ENCODE measurements at places on chromosomes 12 and 14.

DNA sequence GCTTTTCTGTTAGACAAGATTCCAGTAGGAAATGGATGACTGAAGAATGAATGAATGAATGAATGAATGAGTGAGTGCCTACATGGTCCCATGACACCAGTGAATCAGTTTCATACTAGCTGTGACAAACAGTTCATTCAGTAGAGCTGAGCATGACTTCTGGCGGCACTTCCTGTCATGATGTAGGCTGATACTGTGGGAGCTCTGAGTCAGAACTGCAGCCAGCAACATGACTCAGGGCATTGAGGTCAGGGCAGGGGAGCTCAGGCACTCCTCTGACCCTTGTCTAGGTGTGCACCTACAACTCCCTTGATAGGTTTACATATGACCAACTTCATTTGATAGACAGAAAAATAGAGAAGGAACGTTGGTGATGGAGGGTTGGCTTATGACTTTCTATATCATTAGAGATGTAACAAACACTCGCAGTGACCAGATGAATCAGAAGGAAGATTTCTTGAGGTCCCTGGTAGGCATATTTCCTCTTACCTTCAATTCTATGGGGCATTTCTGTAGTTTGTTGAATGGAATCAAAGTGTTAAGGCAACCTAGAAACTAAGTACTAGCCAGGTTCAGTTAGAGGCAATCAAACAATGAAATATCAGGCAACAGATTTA lies 139.3 kb upstream of the ARHGAP5 start:
- DNase-seq: peak; percentile 19

DNA sequence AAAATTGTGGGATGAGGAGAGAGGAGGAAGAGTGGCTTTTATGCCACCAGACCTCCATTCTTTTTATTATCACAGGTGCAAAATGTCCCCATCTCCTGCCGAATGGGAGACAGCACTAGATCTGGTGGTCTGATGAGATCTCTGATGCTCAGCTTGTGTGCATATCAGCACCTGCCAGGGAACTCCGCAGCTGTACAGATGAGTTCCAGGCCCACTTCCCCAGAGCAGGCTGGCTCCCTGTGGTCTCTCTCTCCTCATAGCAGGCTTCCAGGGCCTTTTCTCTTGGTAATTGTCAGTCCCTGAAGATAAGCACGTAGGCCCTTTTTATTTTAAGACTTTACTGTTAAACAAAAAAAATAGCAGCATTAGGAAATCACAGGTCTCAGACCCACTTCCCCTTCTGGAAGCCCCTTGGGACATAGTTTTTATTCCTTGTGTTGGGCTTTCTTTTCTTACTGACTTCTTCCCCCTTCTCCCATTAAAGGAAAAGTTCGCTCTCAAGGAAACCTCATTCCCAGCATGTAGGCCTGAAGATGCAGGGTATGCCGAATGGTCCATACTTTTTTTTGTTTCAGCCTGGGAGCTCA lies 4.5 kb upstream of the TBC1D30 start:
- DNase-seq: no peak

GRCh38 chr12:11705010-11705409 lies 55.5 kb downstream of the ETV6 start:
- DNase-seq: peak; percentile 69

GRCh38 chr12:60266381-60266852 lies 670.6 kb downstream of the SLC16A7 start:
- no peak for DNase-seq

- no peak for DNase-seq
Measured at GRCh38 chr12:122116707-122117535, 38.4 kb downstream of the MLXIP start.

GRCh38 chr12:51465491-51465890 lies 40.9 kb downstream of the SLC4A8 start:
- DNase-seq: no peak

GRCh38 chr12:90280033-90280432 lies 571.4 kb upstream of the ATP2B1 start:
- no peak for DNase-seq

DNA sequence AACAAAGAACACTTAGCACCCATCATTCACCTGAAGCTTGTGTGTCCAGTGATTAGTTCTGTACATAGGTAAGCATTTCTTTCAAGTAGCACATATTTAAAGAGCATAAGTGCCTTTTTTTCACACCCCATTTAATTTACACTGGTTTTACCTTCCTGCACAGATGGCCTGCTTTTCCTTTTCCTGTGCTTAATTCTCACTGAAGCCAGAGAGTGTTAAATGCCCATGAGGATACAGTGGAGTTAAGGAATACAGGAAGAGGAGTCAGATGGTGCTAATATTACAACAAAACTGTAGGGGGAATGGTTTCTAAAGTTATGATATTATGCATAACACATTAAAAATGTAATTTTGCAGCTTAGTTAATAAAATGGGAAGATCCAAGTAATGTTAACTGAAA lies 31.0 kb upstream of the SLC38A1 start:
- DNase-seq: no peak

DNA sequence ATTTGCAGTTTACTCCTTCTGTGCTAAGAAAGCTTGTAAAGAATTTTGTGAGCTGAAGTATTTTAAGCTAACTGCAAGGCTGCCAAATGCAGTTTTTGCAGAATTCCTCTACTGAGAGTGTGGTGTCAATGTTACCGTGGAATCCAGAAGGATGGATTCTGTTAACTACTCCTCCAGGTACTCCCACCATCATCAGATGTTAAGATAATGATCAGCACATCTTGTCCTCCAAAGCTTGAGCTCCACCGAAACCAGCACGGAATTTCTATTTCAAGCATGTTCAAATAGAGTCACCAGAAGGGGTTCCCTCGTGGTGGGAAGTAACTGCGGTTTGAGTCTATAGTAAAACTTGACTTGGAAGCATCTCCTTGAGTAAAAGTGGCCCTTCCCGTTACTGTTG lies 64.3 kb upstream of the CDKN3 start:
- DNase-seq: no peak

GRCh38 chr12:47265391-47265790 lies 185.6 kb upstream of the AMIGO2 start:
- no peak for DNase-seq

DNA sequence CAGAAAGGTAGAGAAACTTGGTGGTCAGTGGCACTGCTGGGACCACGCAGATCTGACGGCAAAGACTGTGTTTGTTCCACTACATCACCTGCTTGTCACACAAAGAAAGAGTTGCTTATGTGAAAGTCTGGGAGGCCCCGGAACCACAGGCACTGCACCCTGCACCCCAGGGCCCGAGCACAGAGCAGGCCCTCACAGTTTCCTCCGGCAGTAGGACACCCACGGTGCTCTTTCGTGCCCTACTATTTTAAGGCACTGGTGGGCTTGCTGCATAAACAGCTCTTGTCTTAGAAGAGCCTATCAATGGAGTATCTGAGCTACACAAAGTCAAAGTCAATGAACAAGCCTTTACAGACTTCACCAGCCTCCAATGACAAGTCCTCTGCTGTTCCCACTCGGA lies 8.0 kb downstream of the LGMN start:
- DNase-seq: no peak

DNA sequence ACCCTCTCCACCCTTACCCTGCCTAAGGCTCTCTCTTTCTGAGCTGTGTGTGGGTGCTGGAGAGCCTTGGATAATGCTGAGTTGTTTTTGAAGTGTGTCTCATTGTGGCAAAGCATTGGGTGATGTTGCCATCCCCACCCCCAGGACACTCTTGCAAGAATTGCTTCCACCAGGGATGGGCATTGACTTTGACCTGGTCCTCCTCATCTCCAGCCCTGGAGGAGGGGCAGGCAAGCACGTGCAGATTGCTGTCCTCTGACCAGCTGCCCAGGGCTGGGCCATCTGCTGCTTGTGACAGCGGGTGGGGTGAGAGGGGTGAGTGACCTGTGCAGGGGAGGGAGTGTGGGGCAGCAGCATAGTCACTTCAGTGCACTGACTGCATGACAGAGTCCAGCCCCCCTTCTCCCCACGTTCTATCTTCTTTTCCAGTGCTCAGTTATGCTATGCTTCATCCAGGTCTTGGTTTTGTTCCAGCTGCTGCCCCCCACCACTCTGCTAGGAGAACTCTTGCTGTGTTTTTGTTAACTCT lies 26.2 kb downstream of the SUSD6 start:
- no peak for DNase-seq

DNA sequence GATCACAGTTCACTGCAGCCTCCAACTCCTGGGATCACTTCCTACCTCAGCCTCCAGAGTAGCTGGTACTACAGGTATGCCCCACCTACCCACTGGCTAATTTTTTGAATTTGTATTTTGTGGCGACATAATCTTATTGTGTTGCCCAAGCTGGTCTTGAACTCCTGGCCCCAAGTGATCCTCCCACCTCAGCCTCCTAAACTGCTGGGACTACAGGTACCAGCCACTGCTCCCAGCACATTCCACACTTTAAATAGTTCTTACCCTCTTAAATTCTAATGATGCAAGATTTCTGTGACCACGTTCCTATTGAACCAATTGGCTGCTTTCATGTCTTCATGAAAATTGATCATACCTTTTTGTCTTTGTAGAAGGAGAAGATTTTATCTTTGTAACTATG lies 96.6 kb downstream of the SYT1 start:
- no peak for DNase-seq

GRCh38 chr14:38420048-38420447 lies 164.2 kb upstream of the CLEC14A start:
- DNase-seq: no peak

- DNase-seq: no peak
Measured at GRCh38 chr12:67455236-67455635, 186.1 kb downstream of the CAND1 start.

GRCh38 chr12:108367436-108367835 lies 28.3 kb upstream of the CMKLR1 start:
- peak; percentile 57 for DNase-seq

- DNase-seq: no peak
Measured at GRCh38 chr14:90819734-90820393, 3.6 kb upstream of the TTC7B start.

- DNase-seq: no peak
Measured at GRCh38 chr12:6942331-6942665, 1.3 kb upstream of the RNU7-1 start.

GRCh38 chr14:54881235-54881760 lies 21.3 kb downstream of the GCH1 start:
- no peak for DNase-seq

DNA sequence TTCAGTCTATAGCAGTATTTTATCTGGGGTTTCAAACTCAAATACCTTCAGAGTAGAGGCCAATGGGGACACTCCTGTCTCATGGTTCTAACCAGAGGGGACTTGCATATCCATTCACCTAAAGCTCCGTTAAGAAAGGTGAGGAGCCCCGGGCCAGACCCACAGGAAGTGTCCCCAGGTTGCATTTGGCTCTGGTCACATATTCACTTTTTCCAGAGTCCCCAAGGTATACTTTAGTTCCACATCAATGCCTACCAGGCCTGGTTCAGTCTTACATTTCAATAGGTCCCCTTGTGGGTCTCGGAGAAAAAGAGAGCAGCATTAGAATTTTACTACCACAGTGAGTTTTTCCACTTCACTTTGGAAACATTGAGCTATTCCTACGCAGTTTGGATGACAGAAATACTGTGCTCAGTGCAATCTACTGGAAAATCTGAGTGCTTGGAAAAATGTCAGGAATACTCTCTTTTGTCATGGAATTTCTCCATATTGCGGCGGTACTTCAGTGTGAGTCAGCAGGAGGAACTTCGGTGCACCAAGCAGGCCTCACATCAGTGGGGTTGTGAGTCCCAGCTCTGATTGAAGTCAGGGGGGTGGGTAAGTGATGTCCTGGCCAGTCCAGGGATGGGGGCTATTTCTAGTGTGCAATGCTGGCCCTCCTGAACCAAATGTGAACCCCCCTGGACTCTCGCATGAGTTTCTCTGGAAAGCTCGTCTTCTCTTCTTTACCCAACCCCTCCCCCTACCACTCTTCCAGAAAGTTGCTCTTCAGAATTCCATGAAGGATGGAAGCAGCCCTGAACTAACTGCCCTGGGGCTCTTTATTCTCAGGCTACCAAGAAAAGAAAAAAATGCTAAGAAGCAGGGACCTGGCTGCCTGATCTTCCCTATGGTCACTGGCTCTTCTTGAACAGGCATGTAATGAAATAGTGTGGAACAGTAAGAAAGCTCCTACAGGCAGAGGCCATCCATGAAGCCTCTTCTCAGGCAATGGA lies 184.7 kb downstream of the PRKCH start:
- DNase-seq: no peak

DNA sequence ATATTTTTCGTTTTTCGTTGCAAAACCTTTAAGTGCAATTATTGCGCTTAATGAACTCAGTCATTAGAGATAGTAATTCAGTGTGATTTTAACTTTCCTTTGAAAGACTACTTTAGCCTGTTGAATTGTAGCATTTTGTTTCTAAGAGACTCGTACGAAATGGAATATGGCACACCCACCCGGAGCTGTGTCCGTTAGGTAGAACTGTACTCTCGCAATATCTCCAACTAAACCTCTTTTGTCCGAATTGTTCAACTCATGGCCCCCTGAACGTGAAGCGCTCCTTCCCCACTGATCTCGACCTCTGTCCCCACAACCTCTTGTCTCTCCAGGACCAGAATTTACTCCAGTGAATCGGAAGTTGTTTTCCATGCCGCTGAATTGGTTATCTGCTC lies 800 bp downstream of the PCNX4 start:
- no peak for DNase-seq

DNA sequence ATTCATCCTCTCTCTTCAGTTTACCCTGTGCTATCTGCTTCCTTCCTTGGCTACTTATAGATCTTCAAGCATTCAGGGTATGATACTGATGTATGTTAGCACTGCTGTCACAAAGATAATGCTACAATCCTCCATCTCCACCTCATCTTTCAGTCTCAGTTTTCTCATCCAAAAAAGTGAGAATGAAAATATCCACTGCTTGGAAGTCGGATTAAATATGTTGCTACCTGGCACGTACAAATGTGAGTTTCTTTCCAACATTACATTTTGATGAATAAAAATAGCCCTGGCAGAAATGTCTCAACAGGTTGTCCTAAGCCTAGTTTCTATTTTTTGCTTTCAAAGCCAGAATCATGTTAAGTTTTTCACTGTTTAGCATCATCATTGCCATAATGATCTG lies 149.9 kb downstream of the PTPN11 start:
- no peak for DNase-seq

GRCh38 chr12:57767305-57767698 lies 424 bp upstream of the CYP27B1 start:
- DNase-seq: no peak

DNA sequence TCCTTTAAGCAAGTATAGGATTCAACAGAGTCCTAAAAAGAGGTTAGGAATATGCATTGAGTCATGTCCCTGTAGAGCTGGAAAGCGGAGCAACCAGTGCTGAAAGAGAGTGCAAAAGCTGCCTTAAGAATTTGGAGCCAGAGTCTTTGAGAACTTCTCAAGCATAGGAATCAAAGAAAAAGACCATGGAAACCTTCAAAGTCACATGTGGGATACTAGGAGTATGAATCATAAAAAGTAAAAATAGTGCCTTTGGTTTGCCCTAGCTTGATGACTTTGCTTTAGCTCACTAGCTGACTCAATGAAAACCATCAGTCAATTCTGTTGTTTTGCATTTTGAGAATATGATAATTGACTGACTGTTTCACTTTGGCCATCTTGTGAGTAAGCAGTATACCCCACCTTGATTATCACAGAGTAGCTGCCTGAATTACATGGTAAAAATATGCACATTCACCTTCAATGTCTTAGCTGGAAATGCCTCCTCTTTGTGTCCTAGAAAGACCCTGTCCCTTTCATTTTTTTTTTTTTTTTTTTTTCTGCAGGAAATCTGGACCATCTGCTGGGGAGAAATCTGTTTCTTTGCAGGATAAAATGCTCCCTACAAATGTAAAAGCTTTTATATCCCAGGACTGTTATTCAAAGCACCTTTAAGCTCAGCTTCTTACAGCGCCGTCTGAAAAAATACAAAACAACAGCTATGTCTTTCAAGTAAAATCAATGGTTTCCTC lies 248.6 kb upstream of the KRR1 start:
- no peak for DNase-seq

- DNase-seq: no peak
Measured at GRCh38 chr12:50187084-50187900, 20.1 kb upstream of the CERS5 start.

Measured in AG09319 (cell line).